ENCODE measurements at places on chromosomes 6 and 20. TPM values are rescaled to one million over a fixed set of nuclear protein-coding genes. Genes with fewer than 3 reads are reported as not detected.

Gene C20orf144
- total RNA-seq = not detected

Gene WFDC5
- total RNA-seq = not detected

Gene CRISP3
- not detected for total RNA-seq

Gene COL21A1
- total RNA-seq = not detected

Gene EPPIN
- total RNA-seq = not detected

Gene RARS2
- total RNA-seq = 26.9 TPM

Gene PAK1IP1
- 34.7 TPM for total RNA-seq

Gene SMLR1
- not detected for total RNA-seq

Gene METTL24
- total RNA-seq = not detected

Gene NOTCH4
- total RNA-seq = 1.6 TPM

Gene MRAP2
- 0.86 TPM for total RNA-seq

Gene SLC22A7
- not detected for total RNA-seq

Gene OR12D3
- not detected for total RNA-seq

Gene DNMT3B
- 6.2 TPM for total RNA-seq

Gene C6orf163
- 0.72 TPM for total RNA-seq

Gene MUCL3
- total RNA-seq = 0.43 TPM

Gene DUSP15
- 2.5 TPM for total RNA-seq

Gene SEMG1
- not detected for total RNA-seq

Gene DLL1
- total RNA-seq = 4.7 TPM

Gene FOXQ1
- total RNA-seq = 0.24 TPM
